AG08396 (cell line): ENCODE measurements at places on chromosomes 12 and 14.
A peak's percentile ranks its signal among the peaks of the same experiment; 100 is the strongest.

DNA sequence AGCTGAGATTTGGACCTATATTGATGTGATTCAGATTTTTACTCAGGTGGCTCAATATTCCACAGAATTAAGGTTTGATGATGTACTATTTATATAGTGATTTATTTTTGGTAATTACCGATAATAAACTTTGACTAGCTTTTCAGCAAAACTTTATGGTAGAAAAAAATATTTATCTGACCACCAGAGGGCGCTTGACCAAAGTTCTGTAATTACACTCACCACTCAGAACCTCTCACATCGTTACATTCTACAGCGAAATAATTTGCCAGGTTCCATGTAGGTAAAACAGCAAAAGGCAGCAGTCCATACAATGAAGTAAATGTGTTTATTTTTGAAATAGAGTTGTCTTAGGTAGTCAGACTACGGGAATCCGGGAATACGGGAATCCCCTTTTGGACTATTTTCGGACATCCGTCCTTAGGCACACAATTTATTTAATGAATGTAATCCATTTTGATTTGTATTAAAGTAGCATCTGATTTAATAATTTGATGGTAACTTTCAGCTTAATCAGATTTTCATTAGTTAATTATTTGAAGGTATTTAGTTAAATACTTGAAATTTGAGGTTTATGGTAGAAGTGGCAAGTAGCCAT, 143.0 kb upstream of the DDHD1 start:
- peak; percentile 31 for DNase-seq

DNA sequence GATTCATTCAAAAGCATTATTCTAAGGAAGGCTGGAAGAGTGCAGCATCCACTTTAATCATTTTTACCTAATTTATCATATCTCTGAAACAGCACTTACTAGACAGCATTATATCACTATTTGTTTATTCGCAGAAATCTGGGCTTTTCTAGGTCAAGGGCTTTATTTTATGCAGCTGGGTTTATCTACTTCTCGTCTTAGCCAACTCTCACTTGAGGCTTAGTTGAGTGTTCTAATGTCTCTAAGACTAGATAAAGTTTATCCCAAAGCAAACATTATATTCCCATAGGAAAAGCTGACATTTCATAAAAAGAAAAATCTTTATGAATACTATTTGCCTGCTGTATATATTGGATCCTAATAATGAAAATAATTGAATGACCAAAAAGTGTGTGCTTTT, 720.8 kb upstream of the FLRT2 start:
- no peak for DNase-seq

- peak; percentile 46 for DNase-seq
Observed at GRCh38 chr12:123141615-123142517, 9.0 kb downstream of the PITPNM2 start.

DNA sequence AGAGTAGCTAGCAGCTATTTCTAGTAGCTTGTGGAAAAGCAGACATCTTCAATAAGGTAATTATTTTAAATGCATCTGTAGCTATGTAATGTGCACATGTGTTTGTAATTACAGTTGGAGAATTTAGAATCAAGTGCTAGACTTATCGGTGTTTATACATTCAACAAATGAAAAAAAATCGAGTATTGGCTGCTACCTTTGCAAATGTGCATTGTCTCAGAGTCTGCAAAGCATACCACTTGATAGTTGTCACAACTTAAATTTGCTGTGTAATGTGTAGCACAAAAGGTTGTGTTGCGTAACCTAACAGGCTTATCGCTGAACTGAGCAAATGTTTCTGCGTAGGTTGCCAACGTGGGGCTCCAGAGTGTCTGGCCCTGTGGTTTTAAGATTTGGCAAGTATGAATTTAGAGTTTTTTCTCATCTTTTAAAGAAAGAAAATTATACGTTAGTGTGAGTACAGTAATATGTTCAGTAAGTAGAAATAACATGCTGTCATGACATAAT, 44.3 kb downstream of the TMTC2 start:
- no peak for DNase-seq

GRCh38 chr12:83122623-83122934, 435.9 kb downstream of the TMTC2 start:
- DNase-seq = no peak

- no peak for DNase-seq
Observed at GRCh38 chr12:125249066-125249824, 184.0 kb downstream of the AACS start.

DNA sequence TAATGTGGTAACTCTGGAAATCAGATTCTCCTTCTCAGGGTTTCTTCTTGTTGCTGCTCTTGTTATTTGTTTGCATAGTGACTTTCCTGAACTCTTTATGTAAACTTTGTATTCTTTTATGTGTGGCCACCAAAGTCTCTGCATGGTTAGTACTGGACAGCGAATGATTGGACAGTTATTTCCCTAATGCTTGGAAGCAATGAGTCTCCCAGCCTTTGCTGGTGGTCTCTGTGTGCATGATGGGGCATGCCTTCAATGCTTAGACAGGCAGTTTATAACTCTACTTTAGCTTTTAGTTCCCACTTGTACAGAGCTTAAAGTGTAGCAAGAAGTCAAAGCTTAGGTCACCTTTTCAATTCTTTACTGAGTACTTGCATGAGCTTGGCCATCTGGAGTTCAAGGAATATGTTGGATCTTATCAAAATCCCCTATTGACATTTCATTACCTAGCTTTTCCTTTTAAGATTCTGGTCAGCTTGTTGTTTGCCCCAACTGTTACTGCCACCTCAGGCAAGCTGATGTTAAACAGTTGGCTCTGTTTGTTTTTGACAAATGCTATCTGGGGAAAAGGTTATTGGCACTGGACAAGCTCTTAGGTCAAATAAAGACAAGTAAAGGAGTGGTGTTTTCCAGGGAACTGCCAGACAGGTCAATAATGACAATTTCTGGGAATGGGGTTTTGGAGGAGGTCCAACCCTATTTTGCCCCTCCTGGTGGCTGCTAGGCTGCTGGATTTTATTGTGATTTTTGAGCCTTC, 12.3 kb downstream of the CCDC91 start:
- no peak for DNase-seq

- DNase-seq = no peak
Observed at GRCh38 chr12:113663396-113663795, 191.7 kb upstream of the LHX5 start.

DNA sequence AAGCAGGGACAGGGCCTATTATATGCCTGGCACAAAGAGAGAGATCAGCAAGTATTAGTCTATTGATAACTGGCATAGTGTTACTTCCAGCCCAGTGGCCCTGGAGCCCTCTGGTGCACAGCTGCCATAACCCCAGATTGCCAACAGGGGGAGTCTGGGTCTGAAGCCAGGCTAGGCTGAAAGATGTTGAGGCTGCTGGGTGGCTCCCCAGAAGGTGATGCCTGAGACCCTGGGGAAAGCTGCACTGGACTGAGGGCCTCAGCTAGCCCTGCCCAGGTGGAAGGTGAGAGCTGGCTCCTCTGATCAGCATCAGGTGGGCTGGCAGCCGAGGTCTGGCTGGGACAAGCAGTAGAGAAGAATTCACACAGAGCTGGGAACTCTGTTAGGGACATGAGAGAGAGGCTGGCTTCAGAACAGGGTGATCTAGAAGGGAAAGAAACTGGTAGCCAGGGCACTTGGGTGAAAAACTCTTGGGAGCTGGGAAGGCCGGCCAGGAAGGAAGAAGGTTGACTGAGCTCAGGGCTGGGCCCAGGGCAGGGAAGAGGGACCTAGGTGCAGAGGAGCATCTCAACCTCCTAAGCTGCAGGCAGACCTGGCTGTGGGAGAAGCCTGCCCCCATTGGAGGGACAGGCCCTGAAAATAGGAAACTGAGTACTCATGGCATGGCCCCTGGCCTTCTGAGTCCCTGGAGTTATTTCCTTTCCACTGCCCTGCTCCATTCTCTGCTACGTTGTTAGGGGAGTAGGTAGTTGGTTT, 3.9 kb downstream of the GZMH start:
- DNase-seq = no peak

DNA sequence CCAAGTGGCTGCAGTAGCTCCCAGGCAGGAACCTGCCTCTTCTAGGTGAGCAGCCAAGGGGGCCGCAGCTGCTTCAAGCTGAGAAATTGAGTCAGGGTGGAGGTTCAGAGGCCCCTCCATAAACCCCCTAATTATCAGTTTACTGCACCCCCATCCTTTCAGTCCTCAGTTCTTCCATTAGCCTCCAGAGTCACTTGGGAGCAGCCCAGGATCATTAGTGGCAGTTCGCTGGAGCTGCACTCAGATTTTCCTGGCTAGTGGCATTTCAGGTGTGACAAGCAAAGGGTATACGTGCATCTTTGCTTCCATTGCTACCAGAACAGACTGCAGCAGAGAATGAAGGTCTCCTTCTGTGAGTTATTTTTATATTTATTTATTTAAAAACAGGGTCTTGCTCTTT, 358.7 kb downstream of the FUT8 start:
- DNase-seq = no peak

GRCh38 chr12:28425526-28425925, 235.3 kb downstream of the CCDC91 start:
- DNase-seq = no peak

- no peak for DNase-seq
Observed at GRCh38 chr12:84601483-84601882, 311.1 kb downstream of the SLC6A15 start.

GRCh38 chr14:75175677-75176141, 703 bp downstream of the TMED10 start:
- no peak for DNase-seq

GRCh38 chr14:98716133-98716532, 555.9 kb downstream of the BCL11B start:
- DNase-seq = no peak

DNA sequence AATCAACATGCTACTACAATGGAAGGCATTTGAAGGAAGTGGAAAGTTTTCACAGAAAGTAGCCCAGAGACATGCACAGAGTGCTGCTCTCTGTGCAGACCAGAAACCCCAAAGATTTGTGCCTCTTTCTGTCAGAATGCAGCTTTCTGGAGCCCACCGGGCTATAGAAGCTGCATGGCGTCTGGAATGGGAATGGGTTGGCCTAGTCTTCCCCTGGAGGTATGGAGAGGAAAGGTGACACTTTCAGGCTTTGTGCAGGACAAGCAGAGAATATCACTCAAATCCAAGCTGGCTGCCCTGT, 21.3 kb upstream of the ZFP36L1 start:
- no peak for DNase-seq

DNA sequence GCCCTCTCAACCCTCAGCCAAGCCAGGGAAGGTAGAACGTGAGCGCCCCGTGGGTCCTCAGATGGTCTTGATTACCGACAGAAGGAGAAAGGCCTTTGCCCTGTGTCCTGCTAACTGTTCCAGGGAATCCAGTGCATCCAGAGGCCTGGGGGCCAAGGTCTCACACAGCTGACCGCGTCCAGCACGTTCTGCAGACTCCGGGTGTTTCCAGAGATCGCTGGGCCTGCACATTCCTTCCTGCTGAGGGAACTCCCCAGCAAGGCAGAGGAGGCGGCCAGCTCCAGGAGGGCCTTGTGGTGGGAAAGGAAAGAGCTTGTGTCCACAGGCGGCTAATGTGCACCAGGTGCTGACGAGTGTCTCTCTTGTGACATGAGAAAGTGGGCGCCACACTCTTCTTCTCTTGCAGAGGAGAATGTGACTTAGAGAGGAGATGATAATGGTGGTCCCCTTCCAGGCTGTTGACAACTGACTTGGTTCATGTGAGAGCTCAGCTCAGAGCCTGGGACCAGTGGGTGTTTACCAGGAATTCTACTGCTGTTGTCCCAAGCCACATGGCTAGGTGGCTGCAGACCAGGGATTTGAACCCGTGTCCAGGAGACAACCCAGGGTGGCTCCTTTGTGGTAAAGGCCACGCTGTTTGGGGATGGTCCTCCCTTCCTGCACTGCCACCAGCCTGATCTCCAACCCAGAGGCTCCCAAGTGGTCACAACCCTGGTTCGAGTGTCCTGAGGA, 46.8 kb upstream of the DLK1 start:
- peak; percentile 85 for DNase-seq

GRCh38 chr12:3257411-3257810, 180.2 kb downstream of the TSPAN9 start:
- no peak for DNase-seq

GRCh38 chr12:59651229-59651920, 55.5 kb downstream of the SLC16A7 start:
- peak; percentile 8 for DNase-seq

- no peak for DNase-seq
Observed at GRCh38 chr14:36627981-36628380, 33.7 kb upstream of the PAX9 start.
